ENCODE measurements at places on chromosomes 6 and 20. TPM values are rescaled to one million over a fixed set of nuclear protein-coding genes. Genes with fewer than 3 reads are reported as not detected.

GRCh38 chr20:54194724-54195438 lies 13.0 kb upstream of the PFDN4 start:
- H3K4me1 ChIP-seq: peaks cover 3% of the 10 kb centered on the region
- no peaks in the 10 kb centered on the region for H3K36me3 ChIP-seq
- no peak overlapping the region for H3K27ac ChIP-seq
- DNase-seq: no peak

- peaks cover 7% of the 10 kb centered on the region for H3K4me1 ChIP-seq
- DNase-seq: no peak
- peaks cover 10% of the 10 kb centered on the region for H3K36me3 ChIP-seq
- no peak overlapping the region for H3K27ac ChIP-seq
- H3K4me3 ChIP-seq: no peak overlapping the region
- H3K27me3 ChIP-seq: peaks cover 59% of the 10 kb centered on the region
Measured at GRCh38 chr20:1001116-1001515, 995 bp downstream of the RSPO4 start.

DNA sequence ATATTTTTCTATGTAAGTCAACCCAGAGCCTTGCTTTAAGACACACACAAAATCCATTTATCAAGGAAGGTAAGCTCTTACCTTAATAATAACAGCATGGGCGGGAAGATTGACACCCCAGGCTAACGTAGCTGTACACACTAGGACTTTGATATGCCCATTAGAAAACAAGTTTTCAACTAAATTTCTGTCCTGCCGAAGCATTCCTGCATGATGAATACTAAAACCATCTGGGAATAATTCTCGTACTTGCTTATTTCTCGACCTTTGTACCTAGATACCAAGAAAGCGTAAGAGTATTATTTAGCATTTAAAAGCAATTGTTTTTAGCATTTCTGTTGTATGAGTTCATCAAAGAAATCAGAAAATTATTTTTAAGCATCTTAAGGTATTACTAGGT lies 197.5 kb upstream of the SIM1 start:
- peaks cover 19% of the 10 kb centered on the region for H3K36me3 ChIP-seq
- no peak for DNase-seq
- no peak overlapping the region for H3K4me3 ChIP-seq

The CRISP2 gene
- not detected for polyA plus RNA-seq

DNA sequence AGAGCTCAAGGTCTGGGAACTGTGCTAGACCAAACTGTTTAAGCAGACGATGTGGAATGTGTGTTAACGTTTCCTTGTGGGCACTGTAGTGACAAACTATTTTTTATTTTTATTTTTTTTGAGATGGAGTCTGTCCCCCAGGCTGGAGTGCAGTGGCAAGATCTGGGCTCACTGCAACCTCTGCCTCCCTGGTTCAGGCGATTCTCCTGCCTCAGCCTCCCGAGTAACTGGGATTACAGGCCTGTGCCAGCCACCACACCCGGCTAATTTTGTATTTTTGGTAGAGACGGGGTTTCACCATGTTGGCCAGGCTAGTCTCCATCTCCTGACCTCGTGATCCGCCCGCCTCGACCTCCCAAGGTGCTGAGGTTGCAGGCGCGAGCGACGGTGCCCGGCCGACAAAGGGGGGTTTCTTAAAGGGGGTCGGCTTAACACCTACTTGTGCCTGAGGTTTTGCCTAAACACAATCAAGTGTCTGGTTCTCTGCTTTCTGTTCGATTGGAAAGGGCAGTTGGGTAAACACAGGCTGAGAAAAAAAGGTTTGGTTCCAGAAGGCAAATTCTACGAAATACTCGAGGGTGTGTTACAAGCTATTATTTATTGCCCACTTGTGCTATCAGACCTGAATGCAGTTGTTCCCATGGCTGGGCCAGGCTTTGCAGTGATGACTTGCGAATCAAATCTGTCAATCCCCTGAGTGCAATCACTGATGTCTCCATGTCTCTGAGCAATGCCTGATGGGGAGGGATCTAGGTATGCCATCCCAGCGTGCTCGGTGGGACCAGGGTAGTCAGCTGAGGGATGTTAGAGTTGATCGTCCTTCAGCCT lies 1.3 kb downstream of the NOP56 start:
- H3K4me1 ChIP-seq: peaks cover 16% of the 10 kb centered on the region
- no peaks in the 10 kb centered on the region for H3K27me3 ChIP-seq
- peak overlapping the region; percentile 95 for H3K4me3 ChIP-seq
- H3K27ac ChIP-seq: peak overlapping the region; percentile 95
- H3K36me3 ChIP-seq: peaks cover 23% of the 10 kb centered on the region

GRCh38 chr6:158906926-158907325 lies 87.8 kb upstream of the EZR start:
- H3K36me3 ChIP-seq: peaks cover 16% of the 10 kb centered on the region
- no peaks in the 10 kb centered on the region for H3K27me3 ChIP-seq
- H3K4me3 ChIP-seq: no peak overlapping the region
- DNase-seq: no peak
- H3K27ac ChIP-seq: no peak overlapping the region

DNA sequence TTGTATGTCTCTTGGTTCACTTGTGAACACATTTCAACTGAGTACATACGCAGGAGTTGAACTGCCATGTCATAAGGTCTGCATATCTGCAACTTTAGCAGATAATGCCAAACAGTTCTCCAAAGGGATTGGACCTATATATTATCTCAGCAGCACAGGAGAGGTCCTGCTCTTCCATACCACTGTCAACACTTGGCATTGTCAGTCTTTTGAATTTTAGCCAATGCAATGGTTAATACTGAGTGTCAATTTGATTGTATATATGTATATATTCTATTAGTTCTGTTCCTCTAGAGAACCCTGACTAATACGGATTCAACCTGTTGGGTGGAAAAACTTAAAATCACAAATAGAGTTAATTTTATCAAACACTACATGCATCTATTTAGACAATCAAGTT lies 26.1 kb upstream of the ARHGAP18 start:
- no peak for DNase-seq
- no peak overlapping the region for H3K27ac ChIP-seq
- H3K4me3 ChIP-seq: no peak overlapping the region
- no peaks in the 10 kb centered on the region for H3K36me3 ChIP-seq
- H3K27me3 ChIP-seq: no peaks in the 10 kb centered on the region

DNA sequence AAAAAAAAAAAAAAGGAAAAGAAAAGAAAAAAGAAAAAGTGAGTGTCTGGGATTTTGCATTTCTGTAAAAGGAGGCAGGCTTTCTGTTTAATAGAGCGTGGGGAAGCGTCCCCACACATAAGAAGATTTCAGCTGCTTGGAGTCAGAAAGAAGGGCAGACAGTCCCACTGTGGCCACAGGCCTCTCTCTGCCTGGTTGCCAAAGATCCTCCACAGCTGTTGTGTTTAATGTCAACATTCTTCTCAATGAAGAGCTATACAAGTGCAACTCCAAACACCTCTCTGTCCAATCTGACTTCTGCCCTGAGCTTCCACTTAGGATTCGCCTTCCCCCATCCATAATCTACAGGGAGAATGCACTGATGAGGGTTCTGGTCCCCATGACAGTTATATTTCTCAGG lies 64.3 kb upstream of the MLN start:
- no peak overlapping the region for H3K27ac ChIP-seq
- DNase-seq: no peak
- peaks cover 52% of the 10 kb centered on the region for H3K27me3 ChIP-seq
- peaks cover 5% of the 10 kb centered on the region for H3K4me1 ChIP-seq
- no peak overlapping the region for H3K4me3 ChIP-seq

DNA sequence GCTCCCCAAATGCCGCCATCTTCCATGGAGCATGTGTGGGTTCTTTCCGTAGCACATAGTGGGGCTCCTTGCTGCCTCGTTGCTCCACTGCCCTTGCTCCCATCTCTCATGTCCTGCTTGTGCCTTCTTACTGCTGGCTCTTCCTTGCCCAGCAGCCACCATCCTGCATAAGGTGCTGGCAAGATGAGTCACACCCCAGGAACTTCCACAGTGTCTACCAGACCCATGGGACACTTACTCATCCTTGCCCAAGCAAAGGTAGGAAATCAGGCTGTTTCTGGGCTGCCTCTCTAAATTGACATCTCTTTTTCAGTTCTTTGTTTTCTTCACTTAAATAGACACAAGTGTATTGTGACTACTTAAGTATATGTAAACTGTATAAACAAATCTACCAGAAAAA lies 39.4 kb upstream of the RGS17 start:
- peaks cover 6% of the 10 kb centered on the region for H3K36me3 ChIP-seq
- H3K27ac ChIP-seq: no peak overlapping the region
- no peak overlapping the region for H3K4me3 ChIP-seq
- no peaks in the 10 kb centered on the region for H3K27me3 ChIP-seq
- no peak for DNase-seq
- no peaks in the 10 kb centered on the region for H3K4me1 ChIP-seq

- H3K4me3 ChIP-seq: no peak overlapping the region
- peak; percentile 19 for DNase-seq
Measured at GRCh38 chr20:21228511-21228910, 74.6 kb upstream of the XRN2 start.

DNA sequence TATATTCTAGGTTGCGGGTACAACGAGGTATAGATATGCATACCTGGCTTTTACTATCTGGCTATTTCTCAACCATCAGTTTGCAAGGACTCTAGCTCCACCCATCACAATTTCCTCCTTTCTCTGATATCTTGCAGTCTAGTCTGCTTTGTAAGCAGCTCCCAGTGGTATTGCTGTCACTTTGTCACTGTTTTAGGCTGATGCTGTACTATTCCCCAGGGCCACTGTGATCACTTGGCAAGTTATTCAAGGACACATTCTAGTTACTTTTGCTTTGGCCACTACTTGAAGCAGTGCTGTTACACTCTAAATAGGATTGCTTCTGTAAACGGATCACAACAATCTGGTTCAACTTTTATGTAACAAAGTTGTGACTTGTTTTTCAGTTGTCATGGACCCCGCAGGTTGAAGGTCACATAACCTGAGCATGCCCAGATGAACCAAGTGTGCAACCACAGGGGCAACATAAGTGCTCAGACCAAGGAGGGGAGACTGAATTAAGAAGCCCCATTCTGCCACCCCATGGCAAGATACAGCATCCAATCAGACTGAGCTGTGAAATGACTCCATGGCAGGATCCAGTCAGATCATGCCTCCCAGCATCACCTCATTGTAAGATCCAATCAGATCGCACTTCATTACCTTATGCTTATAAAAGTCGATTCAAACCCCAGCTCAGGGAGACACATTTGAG lies 588.4 kb upstream of the CITED2 start:
- H3K27ac ChIP-seq: no peak overlapping the region
- H3K4me1 ChIP-seq: peaks cover 3% of the 10 kb centered on the region
- no peaks in the 10 kb centered on the region for H3K27me3 ChIP-seq

The CGA gene
- not detected for polyA plus RNA-seq

- peak; percentile 80 for DNase-seq
- peak within 1 kb of the TSS; percentile 98 for H3K4me3 ChIP-seq
- H3K36me3 ChIP-seq: peaks cover 6% of the 10 kb centered on the region
- H3K4me1 ChIP-seq: peaks cover 52% of the 10 kb centered on the region
- peaks cover 4% of the 10 kb centered on the region for H3K27me3 ChIP-seq
Measured at GRCh38 chr20:51542571-51543421, at the start of gene NFATC2. Gene NFATC2 (minus strand): TSS chr20:51542719. CDS start chr20:51542499, 220 bp downstream.

The RNF144B gene
- 3.4 TPM for polyA plus RNA-seq

GRCh38 chr6:109793792-109794191 lies 102.7 kb downstream of the FIG4 start:
- peaks cover 21% of the 10 kb centered on the region for H3K36me3 ChIP-seq
- H3K27ac ChIP-seq: no peak overlapping the region
- H3K4me3 ChIP-seq: peak overlapping the region; percentile 15
- no peaks in the 10 kb centered on the region for H3K27me3 ChIP-seq
- peaks cover 12% of the 10 kb centered on the region for H3K4me1 ChIP-seq

DNA sequence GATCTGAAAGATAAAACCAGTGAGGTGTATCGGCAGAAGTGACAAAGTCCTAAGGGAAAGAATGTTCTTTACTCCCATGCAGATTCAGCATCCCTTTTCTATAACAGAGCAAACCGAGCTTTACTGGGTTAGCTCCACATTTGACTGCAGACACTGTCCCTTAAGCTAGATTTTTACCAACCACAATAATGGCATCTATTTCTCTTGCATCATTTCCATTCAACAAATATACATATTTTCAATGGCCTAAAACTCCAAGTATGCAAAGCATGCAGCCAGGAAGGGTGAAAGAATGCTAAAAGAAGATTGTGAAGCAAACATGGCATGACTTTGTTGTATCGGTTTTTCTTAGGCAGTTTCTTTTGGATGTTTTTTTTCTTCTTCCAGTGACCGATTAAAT lies 255.4 kb downstream of the OGFRL1 start:
- no peaks in the 10 kb centered on the region for H3K36me3 ChIP-seq
- no peaks in the 10 kb centered on the region for H3K4me1 ChIP-seq
- H3K4me3 ChIP-seq: no peak overlapping the region
- H3K27me3 ChIP-seq: peaks cover 18% of the 10 kb centered on the region
- DNase-seq: no peak

DNA sequence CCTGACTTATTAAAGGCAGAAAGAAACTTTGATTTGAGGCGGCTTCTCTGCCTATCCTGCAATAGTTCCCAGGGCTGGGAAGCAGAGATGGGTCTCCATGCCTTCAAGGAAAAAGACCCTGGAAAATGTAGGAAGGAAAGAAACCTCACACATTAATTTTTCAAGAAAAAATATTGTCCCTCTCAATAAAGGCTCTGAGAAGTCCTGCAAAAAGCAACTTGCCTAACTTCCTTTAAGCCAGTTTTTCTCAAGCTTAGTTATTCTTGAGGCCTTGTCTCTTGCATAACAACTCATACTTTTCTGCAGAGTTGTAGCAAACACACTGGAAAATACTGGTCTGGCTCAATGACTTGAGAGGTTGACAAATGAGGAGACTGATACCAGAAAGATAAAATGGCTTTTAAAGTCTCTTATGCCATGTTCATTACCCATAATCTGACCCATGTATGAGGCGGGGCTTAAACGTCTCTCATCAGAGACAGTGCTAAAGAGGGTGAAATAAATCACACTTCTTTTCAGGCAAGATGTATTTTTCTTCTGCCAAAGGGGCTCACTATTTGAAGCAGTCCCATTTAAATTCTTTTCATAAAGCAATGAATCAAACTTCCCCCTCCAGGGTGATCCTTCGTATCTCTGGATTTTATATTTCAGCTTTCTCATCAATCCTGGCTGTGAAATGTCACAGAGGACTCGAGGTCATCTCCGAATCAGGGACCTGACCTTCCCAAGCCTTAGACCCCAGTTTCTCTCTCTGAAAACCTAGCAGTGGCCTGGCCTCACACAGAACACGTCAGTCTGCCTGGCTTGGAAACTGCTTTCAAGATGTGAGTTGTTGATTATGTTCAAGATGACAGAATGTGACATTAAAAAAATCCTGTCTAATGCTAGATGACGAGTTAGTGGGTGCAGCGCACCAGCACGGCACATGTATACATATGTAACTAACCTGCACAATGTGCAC lies 82.3 kb upstream of the KCNG1 start:
- peak overlapping the region; percentile 49 for H3K27ac ChIP-seq
- H3K27me3 ChIP-seq: peaks cover 5% of the 10 kb centered on the region
- peak overlapping the region; percentile 46 for H3K4me3 ChIP-seq
- peaks cover 23% of the 10 kb centered on the region for H3K4me1 ChIP-seq
- no peak for DNase-seq

- no peaks in the 10 kb centered on the region for H3K4me1 ChIP-seq
- no peak for DNase-seq
- no peaks in the 10 kb centered on the region for H3K36me3 ChIP-seq
- peaks cover 65% of the 10 kb centered on the region for H3K27me3 ChIP-seq
- no peak overlapping the region for H3K4me3 ChIP-seq
- H3K27ac ChIP-seq: no peak overlapping the region
Measured at GRCh38 chr6:39055661-39056060, 7.1 kb downstream of the GLP1R start.

- no peak overlapping the region for H3K4me3 ChIP-seq
- no peaks in the 10 kb centered on the region for H3K36me3 ChIP-seq
- H3K4me1 ChIP-seq: no peaks in the 10 kb centered on the region
- DNase-seq: no peak
- no peak overlapping the region for H3K27ac ChIP-seq
Measured at GRCh38 chr20:59063358-59064213, 21.0 kb upstream of the PRELID3B start.
